ENCODE measurements at places on chromosomes 11 and 22.
A peak's percentile ranks its signal among the peaks of the same experiment; 100 is the strongest.

DNA sequence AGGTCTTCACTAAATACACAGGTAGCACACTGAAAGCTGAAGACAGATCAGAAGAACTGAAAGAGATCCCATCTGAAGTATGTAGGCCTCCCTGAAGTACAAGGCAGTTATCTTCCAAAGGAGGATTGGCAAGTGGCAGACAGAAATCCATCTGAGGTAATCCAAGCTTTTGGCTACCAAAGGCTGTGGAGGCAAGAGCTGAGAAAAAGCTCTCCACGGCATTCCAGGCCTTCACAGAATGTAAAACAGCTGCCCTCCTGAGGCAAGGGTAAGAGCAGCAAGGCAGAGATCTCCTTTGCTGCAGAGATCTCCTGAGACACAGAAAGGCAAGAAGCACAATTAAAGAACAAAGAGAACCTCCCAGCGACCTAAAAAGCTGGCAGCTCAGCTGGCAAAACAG lies 19.1 kb downstream of the PIK3C2A start:
- no peak for DNase-seq

DNA sequence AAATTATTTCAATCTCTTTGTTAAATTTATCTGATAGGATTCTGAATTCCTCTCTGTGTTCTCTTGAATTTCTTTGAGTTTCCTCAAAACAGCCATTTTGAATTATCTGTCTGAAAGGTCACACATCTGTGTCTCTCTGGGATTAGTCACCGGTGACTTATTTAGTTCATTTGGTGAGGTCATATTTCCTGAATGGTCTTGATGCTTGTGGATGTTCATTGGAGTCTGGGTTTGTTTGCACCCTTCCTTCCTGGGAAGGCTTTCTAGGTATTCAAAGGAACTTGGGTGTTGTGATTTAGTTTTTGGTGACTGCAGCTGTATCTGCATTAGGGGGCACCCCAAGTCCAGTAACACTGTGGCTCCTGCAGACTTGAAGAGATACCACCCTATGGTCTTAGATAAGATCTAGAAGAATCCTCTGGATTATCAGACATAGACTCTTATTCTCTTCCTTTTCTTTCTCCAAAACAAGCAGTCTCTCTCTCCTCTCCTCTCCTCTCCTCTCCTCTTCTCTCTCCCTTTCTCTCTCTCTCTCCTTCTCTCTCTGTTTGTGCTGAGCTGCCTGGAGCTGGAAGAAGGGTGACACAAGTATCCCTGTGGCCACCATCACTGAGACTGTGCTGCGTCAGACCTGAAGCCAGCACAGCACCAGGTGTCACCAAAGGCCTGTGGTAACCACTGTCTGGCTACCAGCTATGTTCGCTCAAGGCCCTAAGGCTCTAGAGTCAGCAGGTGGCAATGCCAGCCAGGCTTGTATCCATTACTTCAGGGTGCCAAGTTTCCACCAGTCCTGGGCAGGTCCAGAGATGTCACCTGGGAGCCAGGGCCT lies 3.3 kb upstream of the HEPN1 start:
- no peak for DNase-seq

DNA sequence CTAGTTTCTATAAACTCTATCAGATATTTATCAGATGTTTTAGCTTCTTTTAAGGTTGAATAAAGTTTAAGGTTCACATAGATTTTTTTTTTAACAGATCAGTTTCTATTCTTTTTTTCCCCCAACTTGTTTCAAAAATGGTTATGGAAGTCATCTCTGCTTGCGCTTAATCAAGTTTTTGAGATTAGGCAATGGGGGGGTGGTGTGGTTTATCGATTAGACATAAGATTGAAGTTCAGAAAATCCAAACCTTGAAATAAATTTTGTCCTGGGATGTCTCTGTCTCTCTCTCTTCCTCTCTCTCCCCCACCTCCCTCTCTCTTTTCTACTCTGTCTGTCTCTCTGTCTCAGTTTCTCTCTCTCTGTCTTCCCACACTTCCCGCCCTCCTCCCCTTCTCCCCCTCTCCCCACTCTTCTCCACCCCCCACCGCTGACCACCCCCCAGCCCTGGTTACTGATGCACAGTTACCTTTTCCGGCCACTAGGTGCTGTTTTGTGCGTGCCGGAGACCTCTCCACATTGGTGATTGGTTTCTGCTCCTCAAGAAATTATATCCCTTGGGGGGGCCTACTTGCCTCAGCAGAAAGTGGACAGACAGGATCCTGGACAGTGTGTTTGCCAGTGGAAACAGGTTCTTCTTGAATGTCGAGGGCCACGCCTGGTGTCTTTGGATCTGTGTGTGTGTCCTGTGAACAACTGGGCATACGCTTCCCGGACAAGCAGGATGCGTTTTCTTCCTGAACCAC lies 29.7 kb upstream of the ANO1 start:
- no peak for DNase-seq

GRCh38 chr11:62392506-62392905 lies 26.3 kb upstream of the SCGB1A1 start:
- DNase-seq: no peak

- DNase-seq: no peak
Observed at GRCh38 chr11:34548278-34548677, 34.7 kb upstream of the ELF5 start.

DNA sequence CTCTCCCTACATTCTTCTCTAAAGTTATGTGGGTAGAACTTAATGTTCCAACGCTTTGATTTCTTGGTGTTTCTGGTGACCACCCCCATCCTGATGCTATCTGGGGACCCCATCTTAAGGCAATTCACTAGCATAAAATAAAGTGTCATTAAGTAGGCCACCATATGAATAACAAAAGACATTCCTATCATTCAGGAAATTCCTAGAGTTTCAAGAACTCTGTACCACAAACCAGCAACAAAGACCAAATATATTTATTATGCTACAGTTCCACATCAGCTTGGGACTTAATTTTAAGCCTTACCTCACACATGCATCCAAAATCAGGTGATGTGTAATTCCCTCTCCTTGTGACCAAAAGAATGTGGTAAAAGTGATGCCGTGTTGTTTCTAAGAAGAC lies 254.6 kb upstream of the LRRC4C start:
- DNase-seq: no peak

- DNase-seq: no peak
Observed at GRCh38 chr11:32006799-32007388, 84.0 kb upstream of the RCN1 start.

DNA sequence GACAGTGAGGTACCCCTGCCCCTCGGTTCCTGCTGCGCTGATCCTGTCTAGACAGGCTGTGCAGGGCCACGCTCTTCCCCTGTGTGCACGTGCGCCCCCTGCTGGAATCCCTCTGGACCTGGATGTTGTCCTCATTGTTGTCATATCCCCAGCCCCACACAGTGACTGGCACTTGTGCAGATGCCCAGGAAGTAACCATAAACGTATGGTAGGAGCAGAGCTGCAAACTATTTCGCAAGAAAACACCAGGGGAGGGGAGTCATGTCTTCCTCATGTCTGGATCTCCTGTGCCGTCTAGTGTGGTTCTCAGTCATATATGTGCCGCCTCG lies 114.7 kb downstream of the CRYBB2 start:
- DNase-seq: peak; percentile 11

DNA sequence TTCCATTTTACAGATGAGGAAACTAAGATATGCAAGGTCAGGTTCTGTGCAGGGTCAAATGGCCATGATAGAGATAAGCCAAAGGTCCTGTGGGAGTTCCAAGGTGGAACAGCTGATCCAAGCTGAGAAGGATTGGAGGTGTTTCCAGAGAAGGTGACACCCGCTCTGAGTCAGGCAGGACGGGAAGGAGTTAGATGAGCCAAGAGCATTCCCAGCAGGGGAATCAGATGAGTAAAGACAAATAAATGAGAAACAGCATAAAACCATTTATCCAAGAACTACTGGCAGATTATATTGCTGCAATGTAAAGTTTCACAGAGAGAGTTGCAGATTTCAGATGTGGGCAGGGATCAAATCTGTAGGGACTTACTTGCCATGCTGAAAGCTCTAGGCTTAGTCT lies 18.9 kb upstream of the HEPHL1 start:
- no peak for DNase-seq

- DNase-seq: no peak
Observed at GRCh38 chr11:36475192-36475591, 34.9 kb downstream of the TRAF6 start.

- no peak for DNase-seq
Observed at GRCh38 chr22:50506611-50507420, 686 bp downstream of the LMF2 start.

DNA sequence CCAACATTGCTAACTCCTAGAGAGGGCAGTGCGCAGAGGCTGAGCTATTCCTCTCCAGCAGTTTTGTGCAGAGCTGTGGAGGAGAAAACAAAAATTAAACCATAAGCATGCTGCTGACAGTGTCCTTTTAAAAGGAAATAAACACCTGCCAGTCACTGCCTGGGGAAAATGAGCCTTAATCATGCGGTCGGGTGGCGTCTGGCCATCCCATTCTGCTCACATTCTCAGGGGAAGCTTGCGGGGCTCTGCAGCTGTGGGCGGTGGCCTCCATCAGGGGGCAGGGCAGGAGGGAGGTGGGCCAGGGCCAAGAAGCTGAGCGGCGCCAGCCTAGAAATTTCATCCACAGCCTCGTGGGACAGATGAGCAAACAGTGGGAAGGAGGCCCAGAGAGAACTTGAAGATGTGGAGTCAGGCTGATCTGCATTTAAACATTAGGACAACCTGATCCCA lies 71.0 kb upstream of the TP53I11 start:
- no peak for DNase-seq

DNA sequence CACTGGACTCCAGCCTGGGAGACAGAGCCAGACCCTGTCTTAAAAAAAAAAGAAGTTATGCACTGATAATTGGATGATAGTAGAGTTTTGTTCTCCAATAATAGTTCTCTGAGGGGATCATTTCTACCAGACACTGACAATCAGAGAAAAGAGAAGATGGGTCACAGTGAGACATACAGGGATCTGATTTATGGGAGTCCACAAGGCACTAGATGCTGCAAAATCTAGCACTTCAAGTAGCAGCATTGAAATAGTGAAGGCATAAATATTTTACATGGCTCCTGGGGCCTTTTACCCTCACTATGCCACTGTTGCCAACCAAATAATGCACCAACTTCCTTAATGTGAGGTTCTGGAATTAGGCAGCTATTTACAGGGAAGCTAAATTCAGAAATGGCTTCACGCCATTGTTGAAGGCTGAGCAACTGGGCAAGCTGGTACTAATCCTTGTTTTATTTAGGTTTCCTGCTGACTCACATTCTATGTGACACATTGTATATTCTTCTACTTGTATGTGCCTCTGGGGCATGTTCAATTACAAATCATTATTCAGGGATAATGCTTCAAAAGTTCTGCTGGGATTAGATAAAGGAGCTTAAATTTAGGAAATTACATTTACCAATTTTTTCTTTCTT lies 38.2 kb upstream of the ABTB2 start:
- no peak for DNase-seq

Measured in stimulated activated CD8-positive, alpha-beta memory T cell treated with anti-CD3 and anti-CD28 coated beads, Interleukin-2, amount 100 ng/mL, for 1 hour (primary cell).